Ovary (tissue), 10 donors: ENCODE measurements at places on chromosomes 5 and 9. TPM values are rescaled to one million over a fixed set of nuclear protein-coding genes. Genes with fewer than 3 reads are reported as not detected.

KCNIP1 gene
- total RNA-seq: 0.58 TPM

DNA sequence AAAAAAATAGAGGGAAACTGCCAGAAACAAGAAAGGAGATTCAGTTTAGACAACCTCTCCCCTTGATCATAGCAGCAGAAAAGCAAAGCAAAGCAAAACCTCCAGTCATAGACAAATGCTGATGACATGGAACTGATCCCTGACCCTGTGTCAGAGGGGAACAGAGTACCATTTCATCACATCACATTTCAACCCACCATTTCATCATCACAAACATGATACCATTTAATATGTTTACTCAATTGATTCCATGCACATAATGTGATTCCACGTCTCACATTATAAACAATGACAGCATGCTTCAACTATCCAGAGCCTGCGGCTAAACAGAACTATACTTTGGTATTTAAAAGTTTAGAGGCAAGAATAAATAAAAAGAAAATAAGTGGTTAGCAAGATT is 28.7 kb upstream of the ACOT12 start:
- H3K27ac ChIP-seq: no peak overlapping the region
- no peaks in the 10 kb centered on the region for H3K36me3 ChIP-seq
- H3K27me3 ChIP-seq: no peaks in the 10 kb centered on the region
- H3K4me3 ChIP-seq: no peak overlapping the region

GRCh38 chr5:56039985-56040384 is 45.2 kb upstream of the IL6ST start:
- H3K27ac ChIP-seq: no peak overlapping the region
- DNase-seq: no peak
- peaks cover 11% of the 10 kb centered on the region for H3K4me1 ChIP-seq
- no peaks in the 10 kb centered on the region for H3K36me3 ChIP-seq

- no peak overlapping the region for H3K27ac ChIP-seq
- H3K4me3 ChIP-seq: no peak overlapping the region
- H3K36me3 ChIP-seq: no peaks in the 10 kb centered on the region
- H3K27me3 ChIP-seq: no peaks in the 10 kb centered on the region
- H3K4me1 ChIP-seq: no peaks in the 10 kb centered on the region
Observed at GRCh38 chr5:23314827-23315226, 192.6 kb upstream of the PRDM9 start.

DNA sequence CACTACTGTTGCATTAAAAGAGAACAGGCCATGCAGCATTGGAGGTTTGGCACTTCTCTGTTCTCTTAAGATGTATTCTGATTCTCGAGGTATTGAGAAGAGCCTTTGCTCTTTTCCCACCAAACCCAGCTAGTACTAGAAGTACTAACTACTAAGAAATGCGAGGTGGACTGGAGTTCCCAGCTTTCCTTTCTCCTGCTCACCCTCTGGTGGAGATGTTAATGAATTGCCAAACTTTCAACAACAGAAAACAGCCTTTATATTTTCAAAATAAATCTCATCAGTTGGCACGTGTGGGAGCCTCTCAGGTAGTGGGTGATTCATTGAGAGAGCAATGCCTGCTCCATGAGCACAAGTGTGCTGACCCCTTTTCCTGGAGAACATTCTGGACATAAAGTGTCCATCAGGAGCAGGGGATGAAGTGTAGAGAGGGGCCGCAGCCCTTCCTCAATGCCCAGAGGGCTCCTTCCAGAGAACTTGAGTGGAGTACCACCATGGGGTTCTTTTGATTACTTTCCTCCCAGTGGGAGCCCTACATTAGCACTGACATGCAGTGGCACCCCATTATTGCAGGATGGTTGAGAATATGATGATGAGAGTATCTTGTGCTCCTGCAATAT is 45.7 kb downstream of the TMEM174 start:
- no peaks in the 10 kb centered on the region for H3K36me3 ChIP-seq
- DNase-seq: no peak
- H3K27me3 ChIP-seq: no peaks in the 10 kb centered on the region
- no peak overlapping the region for H3K4me3 ChIP-seq

DNA sequence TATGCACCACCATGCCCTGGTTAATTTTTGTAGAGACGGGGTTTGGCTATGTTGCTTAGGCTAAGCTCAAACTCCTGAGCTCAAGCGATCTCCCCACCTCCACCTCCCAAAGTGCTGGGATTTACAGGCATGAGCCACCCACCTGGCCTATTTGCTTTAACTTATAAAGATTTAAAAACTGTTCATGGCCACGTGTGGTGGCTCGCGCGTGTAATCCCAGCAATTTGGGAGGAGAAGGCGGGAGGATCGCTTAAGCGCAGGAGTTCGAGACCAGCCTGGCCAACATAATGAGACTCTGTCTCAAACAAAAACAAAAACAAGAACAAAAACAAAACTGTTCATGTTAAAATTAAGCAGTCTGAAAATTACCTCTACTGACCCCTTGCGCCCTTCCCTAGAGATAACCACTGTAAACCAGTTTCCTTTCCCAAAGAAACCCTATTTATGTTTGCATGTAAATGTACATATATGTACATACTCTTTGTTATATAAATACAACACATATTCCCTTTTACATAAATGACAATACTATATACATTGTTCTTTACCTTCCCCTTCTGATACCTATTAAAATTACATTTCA is 1.5 kb downstream of the AK6 start:
- H3K4me3 ChIP-seq: no peak overlapping the region
- DNase-seq: no peak

- H3K36me3 ChIP-seq: no peaks in the 10 kb centered on the region
- H3K27me3 ChIP-seq: no peaks in the 10 kb centered on the region
- DNase-seq: no peak
- no peak overlapping the region for H3K4me3 ChIP-seq
- H3K4me1 ChIP-seq: peaks cover 8% of the 10 kb centered on the region
Observed at GRCh38 chr9:77882294-77882693, 149.3 kb downstream of the GNAQ start.

DNA sequence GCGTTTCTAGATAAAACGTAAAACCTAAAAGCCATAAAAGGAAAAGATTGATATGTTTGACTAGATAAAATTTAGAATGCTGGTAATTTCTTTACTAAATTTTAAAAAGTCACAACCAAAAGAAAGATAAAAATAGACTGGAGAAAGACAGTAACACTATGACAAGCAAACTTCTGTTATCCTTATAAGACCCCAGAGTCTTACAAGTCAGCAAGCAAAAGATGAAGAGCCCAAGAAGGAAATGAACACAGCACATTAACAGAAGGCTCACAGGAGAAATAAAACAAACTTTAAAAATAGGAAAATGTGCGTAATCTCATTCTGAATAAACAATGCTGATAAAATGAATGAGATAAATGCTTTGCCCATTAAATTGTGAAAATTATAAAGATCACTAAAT is 29.7 kb downstream of the IL7R start:
- no peak overlapping the region for H3K27ac ChIP-seq
- no peak overlapping the region for H3K4me3 ChIP-seq
- no peaks in the 10 kb centered on the region for H3K27me3 ChIP-seq
- H3K36me3 ChIP-seq: no peaks in the 10 kb centered on the region
- DNase-seq: no peak
